ENCODE measurements at places on chromosomes 2 and 18.
A peak's percentile ranks its signal among the peaks of the same experiment; 100 is the strongest.

DNA sequence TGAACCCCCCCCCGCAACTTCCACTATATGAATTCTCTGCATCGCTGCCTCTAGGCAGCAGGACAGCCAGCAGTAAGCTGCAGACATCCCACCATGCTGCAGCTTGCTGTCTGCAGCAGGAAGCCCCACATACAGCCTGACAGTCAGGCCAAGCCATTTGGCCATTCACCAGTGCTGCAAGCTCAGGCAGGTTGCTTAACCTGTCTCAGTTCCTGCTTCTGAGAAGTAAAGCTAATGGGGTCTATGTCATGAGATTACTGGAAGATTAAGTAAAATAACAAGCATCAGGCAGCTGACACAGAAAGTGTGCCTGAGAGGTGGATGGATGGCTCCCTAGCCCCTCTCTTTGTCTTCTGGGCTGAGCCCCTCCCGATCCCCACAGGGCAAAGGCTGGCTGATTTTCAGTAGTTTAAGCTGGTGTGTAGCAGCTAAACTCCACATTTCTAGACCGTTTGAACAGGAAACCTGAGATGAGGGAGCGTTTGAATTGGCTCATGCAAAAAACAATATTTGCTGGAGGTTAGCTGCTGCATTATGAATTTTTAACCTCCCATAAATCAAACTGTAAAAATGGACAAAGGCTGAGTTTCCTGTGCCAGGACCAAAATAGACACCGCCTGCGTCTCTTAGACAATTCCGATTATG is 193.8 kb upstream of the ARL4C start:
- no peak for DNase-seq

GRCh38 chr2:49933711-49934110 is 779.4 kb upstream of the FSHR start:
- DNase-seq = no peak

DNA sequence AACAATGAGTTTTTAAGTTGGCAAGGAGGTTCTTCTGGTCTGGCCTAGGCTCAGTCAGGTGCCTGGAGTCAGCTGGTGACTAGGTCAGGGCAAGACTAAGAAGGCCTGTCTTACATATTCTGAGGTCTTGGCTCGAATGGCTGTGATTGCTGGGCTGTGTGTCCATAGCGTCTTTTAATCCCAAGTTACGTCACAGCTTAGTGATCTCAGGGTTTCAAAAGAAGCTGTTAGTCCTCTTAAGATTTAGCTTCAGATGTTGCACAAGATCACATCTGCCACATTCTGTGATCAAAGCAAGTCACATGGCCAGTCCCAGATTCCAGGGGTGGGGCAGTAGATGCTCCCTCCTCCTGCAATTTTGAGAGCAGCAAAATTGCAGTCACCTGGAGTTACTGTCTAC is 61.3 kb downstream of the PKP4 start:
- DNase-seq = peak; percentile 13

- no peak for DNase-seq
These were observed 29.8 kb downstream of the SOS1 start for GRCh38 chr2:39091063-39091462.

DNA sequence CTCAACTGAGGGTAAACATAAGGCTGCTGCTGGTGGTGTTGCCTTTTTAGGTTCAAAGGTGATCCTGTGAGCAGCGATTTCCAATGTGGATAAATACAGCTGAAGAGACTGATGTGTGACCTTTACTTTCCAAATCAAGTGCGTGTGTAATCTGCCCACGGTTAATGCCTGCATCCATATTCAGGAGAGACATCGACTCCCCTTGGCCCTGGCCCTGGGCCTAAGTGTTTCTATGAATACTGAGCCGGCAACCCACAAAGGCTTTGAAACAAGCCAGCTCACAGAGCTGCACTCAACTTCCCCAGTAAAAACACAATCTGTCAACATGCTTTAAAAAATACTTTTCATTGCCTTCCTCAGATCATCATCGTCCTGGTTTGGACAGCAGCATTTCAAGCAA is 1026.6 kb downstream of the TMEM182 start:
- no peak for DNase-seq

DNA sequence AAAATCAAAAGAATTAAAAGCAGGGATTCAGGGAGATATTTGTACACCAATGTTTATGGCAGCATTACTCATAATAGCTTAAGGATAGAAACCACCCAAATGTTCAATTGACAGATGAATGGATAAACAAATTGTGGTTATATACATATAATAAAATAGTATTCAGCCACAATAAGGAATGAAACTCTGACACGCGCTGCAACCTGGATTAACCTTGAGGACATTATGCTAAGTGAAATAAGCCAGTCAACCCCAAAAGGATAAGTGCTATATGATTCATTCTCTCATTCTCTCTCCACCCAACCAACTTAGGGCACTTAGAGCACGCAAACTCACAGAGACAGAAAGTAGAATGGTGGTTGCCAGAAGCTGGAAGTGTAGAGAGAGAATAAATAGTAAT is 216.8 kb upstream of the SLC14A2 start:
- no peak for DNase-seq

GRCh38 chr2:198004173-198004572 is 199.8 kb downstream of the PLCL1 start:
- no peak for DNase-seq

GRCh38 chr2:190121305-190121704 is 58.8 kb upstream of the MSTN start:
- DNase-seq = no peak

DNA sequence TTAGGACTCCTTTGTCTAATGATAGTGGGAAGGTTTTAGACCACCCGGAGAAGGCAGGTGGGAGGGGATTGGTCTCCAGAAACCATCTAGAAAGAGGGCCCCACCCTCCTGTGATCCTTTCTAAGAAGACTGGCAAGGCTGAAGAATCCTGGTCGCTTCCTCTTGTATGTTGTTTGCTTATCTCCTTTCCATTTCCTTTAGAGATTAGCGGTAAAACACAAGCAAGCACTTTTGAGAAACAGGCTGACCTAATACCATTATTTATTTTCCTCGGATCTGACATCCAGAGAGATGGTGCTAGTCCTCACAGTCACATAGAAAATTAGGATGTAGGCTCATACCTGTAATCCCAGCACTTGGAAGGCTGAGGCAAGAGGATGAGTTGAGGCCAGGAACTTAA is 45.2 kb upstream of the SPRED2 start:
- DNase-seq = no peak

DNA sequence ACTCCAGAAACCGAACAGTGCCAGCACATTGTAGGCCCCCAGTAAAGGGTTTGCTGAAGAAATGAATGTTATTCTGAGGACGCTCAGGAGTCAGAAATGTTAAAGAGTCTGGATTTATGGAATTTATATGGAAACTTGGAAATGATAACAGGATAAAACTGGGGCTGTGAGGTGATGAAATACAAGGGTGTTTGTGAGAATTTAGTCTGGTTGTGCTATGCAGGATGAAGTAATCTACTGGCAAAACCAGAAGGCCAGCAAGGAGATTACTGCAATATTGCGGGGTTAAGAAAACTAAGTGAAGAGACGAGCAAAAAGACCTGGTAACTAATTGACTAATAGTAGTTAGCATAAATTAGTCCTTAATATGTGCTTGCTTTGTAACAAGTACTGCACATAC is 467.8 kb downstream of the ZEB2 start:
- DNase-seq = no peak

DNA sequence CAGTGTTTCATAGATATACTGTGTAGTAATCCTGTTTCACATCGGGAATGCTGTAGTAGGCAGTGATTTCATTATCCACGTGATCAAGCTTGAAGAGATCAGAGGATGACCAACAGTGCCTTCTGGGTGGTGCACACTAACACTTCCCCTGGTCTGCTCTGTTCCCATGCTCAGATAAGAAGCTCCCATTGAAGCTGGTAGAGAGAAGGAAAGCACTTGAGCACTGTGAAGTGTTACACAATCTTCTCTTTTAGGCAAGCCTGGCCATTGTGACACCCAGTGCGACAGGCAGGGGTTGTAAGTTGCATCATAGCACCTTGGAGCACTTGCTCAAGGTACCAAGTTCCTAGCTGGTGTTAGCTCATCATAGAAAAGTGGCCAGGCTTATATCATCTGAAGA is 30.6 kb upstream of the GPD2 start:
- no peak for DNase-seq

DNA sequence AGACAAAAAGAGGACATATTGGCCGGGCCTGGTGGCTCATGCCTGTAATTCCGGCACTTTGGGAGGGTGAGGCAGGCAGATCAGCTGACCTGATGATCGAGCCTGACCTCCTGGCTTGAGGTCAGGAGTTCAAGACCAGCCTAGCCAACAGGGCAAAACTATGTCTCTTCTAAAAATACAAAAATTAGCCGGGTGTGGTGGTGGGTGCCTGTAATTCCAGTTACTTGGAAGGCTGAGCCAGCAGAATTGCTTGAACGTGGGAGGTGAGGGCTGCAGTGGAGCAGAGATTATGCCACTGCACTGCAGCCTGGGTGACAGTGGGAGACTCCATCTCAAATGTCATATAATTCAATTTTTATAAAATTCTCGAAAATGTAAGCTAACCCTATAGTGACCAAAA is 84.5 kb downstream of the SEMA4F start:
- no peak for DNase-seq

- DNase-seq = no peak
These were observed 103.6 kb downstream of the DOCK10 start for GRCh38 chr2:224938651-224939182.

GRCh38 chr2:208329485-208329884 is 63.4 kb downstream of the PIKFYVE start:
- DNase-seq = no peak

DNA sequence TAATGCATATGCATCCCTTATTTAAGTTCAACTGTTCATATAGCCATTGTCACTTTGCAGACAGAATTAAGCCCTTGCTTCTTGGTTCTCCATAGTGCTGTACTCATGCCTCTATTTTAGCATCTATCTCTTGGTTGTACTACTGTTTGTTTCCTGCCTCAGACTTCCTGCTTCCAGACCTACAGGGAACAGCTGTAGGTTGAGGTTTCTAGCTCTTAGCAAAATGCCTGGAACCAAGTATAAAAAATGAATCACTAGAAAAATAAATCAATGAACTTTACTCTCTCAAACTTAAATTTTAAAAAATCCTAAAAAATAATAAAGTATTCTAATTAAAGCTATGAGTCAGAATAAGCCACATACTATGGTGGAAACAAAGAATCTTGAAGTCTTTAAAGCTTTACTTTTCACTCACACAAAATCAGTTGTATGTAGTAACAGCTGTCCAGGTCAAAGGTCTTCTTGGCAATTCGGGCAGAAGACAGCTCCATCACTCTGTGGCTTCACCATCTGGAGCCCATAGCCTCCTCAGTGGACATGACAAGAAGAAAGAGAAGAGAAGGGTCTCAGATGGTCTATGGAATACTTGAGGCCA is 1228.1 kb upstream of the GYPC start:
- DNase-seq = peak; percentile 11

GRCh38 chr2:54610700-54611099 is 112.8 kb upstream of the EML6 start:
- DNase-seq = no peak

- DNase-seq = no peak
These were observed 77.7 kb downstream of the TGOLN2 start for GRCh38 chr2:85250045-85250444.

DNA sequence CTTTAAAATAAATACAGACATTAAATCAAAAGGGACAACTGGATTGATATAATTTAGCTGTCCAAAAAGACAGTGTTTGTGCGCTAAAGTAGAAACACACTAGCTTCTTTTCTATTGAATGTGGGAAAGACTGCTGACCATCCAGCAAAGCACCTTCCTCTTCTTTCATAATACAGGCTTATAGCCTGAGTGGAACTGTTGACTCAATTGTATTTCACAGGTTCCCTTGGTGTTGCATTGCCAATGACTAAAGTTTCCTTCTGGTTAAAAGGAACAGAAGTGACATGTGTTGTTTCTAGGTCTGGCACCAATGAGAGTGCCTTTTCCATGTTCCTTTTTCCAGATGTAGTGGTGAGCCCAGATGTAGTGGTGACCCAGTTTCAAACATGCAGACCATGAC is 412.3 kb downstream of the RNF144A start:
- DNase-seq = no peak

DNA sequence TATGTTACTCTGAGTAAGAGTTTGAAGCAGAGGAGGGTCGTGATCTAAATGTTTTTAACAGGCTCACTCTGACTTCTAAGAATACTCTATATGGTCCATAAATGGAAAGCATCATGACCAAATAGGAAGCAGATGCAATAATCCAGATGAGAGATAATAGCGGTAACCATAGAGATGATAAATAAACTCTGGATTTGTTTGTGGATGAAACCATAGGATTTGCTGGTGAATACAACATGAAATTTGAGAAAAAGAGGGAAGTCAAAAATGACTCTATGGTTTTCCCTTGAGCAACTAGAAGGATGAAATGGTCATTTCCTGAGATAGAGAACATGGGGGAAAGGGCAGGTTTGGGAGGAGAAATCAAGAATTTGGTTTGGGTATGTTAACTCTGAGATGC is 3.9 kb downstream of the HEATR5B start:
- DNase-seq = no peak

DNA sequence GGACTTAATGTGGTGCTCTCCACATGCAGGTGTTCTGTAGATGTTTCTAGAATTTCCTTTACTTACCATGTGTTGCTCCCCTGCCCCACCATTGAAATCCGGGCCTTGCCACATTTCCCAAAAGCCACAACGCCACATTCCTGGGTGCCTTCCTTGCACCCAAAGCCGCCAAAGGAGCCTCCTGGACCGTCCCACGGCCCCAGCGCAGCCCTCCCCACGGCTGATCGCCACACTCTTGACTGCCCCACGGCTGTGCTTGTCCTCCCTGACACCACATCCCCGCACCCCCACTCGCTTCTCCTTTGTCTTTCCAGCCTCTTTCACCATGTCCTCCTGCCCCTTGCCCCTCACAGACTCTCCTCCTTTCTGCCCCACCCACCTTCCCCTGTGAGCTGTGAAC is 40.2 kb upstream of the CHMP1B start:
- no peak for DNase-seq

- no peak for DNase-seq
These were observed 180.2 kb downstream of the OSR1 start for GRCh38 chr2:19178175-19178574.

- DNase-seq = peak; percentile 61
These were observed 15.9 kb upstream of the TXNDC2 start for GRCh38 chr18:9869715-9870430.

GRCh38 chr18:33804258-33804657 is 226.2 kb downstream of the ASXL3 start:
- no peak for DNase-seq

- DNase-seq = no peak
These were observed 9.9 kb upstream of the CDK15 start for GRCh38 chr2:201796478-201796865.

DNA sequence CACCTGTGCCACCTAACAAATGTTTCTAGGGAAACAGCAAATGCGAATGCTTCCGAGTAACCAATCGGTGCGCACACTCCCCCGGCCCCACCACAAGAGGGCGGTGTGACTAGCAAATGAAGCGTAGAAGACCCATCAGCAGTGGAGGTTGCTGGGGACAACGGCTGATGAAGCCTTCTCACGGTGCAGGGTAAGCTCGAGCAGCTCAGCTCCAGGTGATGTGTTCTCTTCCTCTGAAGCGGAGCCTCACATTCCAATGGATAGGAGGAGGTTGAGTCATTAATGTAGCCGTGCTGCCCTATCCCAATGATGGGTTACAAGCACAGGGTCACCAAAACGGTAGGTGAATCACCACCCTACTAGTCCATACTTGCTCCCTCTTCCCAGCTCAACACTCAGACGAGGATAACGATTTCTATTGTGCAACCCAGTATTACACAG is 127.6 kb upstream of the TWIST2 start:
- DNase-seq = peak; percentile 70

- no peak for DNase-seq
These were observed 159.3 kb upstream of the SLC8A1 start for GRCh38 chr2:40611196-40611595.

GRCh38 chr2:45769056-45769455 is 117.6 kb downstream of the PRKCE start:
- no peak for DNase-seq
